Stimulated activated CD8-positive, alpha-beta memory T cell treated with anti-CD3 and anti-CD28 coated beads, Interleukin-2, amount 100 ng/mL, for 48 hours (primary cell): ENCODE measurements at places on chromosomes 1 and 21.
A peak's percentile ranks its signal among the peaks of the same experiment; 100 is the strongest.

- no peak for DNase-seq
These were observed 8.6 kb downstream of the CLDN14 start for GRCh38 chr21:36471254-36471723.

GRCh38 chr1:92851729-92852128, 19.9 kb downstream of the RPL5 start:
- DNase-seq = no peak

DNA sequence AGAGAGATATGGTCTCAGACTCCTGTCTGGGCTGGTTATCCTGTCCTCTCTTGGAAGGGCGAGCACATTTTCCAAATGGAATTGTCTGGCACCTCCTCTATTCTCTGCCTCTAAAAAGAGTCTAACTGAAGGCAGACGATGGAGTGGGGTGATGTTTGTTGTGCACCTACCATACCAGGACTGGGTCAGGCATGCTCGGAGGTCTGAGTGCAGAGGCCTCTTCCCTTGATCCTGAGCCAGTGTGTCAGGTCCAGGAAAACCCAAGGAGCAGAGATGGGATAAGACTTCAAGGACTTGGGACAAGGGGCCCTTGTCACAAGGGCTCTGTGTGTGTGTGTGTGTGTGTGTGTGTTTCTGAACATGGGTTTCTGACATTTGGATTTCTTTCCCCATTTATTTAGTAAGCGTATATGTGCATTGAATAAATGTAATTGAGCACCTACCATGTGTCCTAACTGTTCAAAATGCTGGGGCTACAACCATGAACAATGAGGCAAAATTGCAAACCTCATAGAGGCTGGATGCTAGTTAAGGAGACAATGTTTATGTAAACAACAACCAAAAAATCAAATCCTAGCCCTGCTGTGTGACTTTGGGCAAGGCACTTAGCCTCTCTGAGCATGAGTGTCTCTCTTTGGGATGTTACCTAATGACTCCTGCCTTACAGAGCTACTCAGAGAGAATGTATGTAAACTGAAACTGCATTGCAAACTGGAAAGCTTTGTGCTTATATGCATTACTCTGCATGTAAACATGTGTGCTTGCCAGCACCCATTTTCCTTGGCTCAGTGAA, 276.3 kb downstream of the FOXD2 start:
- DNase-seq = no peak

DNA sequence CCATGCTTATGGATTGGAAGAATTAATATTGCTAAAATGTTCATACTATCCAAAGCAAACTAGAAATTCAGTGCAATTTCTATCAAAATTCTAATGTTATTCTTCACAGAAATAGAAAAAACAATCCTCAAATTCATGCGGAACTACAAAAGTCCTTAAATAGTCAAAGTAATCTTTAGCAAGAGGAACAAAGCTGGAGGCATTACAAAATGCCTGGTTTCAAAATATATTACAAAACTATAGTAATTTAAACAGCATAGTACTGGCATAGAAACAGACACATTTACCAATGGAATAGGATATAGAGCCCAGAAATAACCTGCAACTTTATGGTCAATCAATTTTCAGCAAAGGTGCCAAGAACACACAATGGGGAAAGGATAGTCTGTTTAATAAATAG, 3.8 kb downstream of the CTSS start:
- DNase-seq = no peak

DNA sequence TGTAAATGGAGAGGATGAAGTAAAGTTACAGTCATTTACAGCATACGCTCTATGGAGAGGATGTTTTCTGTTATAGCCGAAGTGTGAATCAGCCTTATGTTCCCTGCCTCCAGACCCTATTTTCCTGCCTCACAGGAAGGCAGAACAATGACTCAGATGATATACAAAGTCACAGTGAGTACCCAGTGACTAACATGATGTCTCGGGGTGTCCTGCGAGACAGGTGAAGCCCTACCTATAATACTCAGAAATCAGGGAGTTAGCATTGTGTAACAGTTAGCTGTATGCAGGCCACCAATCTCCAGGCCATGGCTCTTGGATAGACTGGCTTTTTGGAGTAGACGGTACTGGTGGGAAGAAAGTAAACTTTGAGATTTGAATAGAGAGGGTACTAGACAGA, 55.6 kb upstream of the FBXO28 start:
- no peak for DNase-seq

GRCh38 chr1:21384620-21385019, 55.3 kb upstream of the NBPF3 start:
- DNase-seq = no peak

DNA sequence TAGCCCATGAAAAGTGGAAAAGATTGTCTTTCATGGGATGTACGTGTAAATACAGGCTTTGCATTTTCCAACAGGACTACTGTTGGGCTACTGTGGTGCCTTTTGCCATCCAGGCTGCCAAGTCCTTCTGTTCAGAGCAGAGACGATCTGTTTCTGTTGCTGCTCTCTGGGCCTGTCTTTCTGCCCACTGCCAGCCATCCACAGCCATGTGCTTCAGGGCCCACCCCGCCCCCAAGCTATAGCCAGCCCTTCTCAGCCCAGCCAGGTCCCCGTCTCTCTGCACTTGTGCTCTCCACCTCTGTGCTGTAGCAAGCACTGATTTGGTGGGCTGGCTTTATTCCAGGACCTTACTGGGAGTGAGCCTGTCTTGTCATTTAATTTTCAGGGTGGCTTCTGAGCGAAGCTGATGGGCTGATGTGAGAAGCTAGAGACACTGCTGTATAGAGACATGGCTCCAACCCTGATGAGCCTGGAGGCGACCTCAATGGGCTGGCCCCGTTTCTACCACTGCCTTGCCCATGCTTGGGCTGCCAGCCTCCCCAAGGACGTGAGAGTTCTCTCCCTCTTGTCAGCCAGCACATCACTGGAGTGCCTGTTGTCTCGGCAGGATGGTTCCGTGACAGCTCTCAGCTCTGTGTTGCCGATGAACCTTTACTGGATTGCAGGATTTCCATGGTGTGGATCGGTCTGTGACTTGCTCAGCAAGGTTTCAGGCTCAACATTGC, 137.8 kb downstream of the PEX14 start:
- no peak for DNase-seq

- no peak for DNase-seq
These were observed 30.5 kb upstream of the WDTC1 start for GRCh38 chr1:27203946-27204345.

DNA sequence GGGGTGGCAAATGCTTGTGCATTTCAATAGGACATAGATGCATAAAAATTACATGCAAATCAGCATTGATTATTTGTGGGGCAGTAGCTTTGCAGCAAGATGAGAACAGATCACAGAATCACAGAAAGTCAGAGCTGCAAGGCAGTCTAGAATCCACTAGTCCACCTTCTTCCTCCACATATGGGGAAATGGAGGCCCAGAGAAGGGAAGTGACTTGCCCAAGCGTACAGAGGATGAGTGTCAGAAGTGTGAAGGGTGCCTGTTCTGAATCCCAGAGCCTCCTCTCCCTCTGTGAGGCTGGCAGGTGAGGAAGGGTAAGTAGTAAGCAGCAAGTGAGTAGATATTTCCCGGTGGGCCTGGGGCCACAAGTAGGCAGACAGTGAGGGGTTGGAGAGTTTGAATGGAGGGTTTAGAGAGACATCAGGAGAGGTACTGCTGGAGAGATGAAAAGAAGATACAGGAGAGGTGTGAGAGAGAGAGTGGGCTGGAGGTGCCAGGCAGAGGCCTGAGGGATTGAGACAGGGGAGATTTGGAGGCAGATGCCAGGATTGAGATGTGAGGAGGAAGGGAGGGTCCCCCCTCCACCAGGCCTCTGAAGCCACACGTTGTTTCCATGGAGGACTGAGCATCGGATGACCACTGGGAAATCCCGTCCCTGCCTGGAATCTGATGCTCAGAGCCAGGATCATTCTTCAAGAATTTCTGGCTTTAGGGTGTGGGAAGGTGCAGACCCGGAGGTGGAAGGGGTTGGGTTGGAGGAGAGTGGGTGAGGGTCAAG, 4.8 kb upstream of the MYOG start:
- DNase-seq = no peak

DNA sequence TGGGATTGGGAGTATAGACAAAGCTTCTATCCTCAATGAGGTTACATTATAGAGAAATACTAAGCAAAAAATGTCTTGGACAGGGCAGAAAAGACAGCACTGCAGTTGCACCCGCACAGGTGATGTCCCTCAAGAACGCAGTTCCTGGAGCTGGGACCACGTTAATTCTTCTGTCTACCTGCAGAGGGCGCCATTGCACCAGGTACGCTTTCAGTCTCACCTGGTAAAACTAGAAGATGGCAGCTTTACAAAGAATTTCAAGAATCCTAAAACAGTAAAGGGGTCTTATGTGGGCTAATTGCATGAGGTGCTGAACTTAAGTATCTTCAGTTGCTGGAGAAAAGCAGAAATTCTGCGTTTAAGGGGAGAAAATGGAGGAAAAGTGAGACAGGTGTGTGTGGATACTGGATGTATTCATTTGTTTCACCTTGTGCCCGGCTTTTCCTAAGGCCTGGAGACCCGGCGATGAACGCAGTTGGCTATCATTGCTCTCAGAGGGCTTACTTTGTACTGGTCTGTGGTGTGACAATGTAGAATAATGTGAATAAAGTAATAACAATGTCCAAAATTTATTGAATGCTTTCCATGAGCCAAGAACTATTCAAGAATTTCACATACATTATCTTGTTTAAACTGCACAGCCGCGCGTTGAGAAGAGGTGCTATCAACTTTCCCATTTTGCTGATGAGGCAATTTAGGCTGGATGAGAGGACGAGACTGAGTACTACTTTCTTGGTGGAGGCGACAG, 276.3 kb upstream of the GREM2 start:
- DNase-seq = peak; percentile 5

DNA sequence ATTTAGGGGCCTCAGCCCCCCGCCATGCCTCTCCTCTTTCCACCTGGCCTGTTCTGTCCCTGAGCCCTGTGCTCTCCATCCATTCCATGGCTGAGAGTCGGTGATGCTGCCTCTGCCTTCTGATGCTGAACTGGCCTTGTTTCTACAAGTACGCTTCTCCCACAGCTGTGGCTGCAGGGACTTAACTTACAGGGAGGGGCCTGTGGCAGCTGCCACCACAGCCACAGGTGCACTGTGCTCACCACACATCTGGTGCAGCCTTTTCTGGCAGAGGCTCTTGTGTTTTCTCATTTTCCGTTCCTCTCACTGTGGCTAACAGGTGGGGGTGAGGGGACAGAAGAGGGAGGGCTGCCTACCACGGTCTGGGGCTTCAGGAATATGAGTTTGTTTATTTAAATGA, 4.2 kb downstream of the FMO1 start:
- DNase-seq = no peak

DNA sequence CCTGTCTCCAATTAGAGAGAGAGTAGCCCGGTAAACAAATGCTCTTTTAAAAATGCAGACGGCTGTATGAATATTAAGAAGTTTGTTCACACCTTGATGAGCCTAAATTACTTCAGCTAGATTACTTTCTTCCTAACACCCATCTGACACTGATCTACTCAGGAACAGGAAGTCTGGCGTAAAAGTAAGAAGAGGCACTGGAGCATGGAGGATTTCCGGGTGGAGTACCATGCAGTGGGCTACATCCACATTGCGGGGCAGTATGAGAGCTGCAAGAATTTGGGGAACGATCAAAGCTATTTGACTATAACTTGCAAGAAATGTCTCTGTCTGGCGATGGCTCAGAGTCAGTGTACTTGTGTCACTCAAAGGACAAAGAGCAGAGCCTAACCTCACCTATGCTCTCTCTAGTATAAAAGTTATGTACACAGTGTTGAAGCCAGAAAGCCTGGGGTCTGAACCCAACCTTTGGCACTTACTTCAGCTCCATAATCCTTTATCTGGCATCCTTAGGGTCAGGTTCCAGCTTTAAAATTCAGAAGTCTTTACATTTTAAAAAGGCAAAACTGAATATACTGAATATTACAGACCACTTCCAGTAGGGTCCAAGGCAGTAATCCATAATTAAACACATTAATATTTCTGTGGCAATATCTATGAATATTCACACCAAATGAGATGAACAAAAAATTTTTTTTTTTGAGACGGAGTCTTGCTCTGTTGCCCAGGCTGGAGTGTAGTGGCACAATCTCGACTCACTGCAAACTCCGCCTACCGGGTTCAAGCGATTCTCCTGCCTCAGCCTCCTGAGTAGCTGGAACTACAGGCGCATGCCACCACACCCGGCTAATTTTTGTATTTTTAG, 7.9 kb upstream of the GNPAT start:
- no peak for DNase-seq

DNA sequence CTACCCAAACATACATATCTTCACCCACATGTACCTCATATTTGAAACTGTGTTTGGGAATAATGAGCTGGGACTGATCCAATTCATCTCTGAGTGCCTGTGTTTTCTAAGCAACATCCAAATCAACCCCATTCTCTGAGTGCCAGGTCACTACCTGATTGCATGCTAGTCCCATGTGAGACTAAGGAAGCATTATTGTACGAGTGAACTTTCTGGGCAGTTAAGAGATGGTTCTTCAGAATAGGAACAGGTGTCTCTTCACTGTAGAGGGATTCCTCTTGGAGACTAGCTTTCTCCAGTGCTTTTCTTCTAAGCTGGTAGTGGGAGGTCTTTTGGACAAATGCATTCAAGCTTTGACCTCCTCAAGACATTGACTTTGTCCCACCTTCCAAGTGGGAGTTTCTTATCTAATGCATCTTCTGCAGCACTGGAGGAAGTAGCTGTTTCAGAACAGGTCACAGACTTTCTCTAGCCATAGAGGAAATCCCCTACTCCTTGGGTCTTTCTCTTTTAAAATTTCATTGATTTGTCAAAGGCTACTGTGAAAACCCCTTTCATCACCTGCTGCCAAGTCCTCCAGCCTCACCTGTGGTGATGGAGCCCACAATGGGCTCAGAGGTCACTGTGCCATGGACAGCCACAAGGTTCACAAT, 172.0 kb upstream of the KIAA0040 start:
- no peak for DNase-seq

- no peak for DNase-seq
These were observed 25.7 kb upstream of the ERO1B start for GRCh38 chr1:236307435-236307834.

DNA sequence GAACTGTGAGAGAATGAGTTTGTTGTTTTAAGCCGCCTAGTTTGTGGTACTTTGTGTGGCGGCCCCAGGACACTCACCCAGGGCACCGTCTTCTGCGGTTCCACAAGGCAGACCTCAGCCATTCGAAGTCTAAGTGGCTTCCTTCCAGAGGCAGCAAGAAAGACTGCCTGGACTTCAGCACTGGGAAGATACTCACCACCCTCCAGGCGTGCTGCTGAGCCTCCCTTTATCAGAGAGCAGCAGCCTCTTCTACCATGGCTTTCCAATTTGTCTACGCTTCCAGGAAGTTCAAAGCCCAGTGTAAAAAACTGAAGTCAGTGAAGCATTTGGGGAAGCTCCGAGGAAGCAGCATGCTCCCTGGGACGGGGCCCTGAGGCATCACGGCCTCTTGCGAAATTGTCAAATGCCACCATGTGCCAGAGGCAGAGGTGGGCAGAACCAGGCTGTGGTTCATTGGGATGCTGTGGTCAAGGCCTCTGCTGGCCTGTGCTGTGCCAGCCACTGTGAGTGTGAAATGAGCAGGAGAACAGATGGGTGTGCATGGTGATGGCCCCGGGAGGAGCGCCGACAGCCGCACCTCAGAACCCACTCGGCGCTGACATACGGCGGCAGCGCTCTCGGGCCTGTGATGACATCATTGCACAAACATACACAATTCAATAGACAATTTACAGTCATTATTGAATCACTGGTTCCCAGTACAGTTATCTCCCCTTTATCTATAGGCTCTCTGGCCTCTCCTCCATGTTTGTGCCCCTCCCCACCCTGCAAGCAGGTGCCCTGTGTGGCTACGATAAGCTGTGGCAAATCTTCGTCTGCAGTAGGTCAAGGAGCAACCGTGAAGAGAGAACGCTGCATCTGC, 110.4 kb downstream of the PDE9A start:
- DNase-seq = no peak
